Aorta (tissue), 5 donors: ENCODE measurements at places on chromosomes 3 and 15. TPM values are rescaled to one million over a fixed set of nuclear protein-coding genes. Genes with fewer than 3 reads are reported as not detected.

DNA sequence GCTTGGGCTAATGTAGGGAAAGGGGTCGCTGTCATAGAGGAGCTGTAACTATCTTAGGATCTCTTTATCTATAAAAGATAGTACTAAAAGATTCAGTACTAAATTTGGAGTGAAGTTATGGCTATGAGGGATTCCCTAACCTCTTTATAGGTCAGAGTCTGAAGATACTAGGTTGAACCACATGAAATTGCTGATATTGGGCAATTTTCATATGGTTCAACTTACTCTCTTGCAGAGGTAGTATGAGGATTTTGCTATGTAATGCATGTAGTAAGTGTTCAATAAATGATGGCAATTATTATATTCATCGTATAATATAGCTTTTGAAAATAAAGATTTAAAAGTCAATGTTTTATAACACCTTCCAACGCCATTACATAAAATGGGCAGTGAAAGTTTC is 1.9 kb upstream of the TFDP2 start:
- no peak for DNase-seq

- no peak for DNase-seq
Measured at GRCh38 chr3:107271787-107272387, 105.4 kb upstream of the CCDC54 start.

- peak; percentile 76 for DNase-seq
Measured at GRCh38 chr3:158768361-158768787, 33.5 kb upstream of the MFSD1 start.

DNA sequence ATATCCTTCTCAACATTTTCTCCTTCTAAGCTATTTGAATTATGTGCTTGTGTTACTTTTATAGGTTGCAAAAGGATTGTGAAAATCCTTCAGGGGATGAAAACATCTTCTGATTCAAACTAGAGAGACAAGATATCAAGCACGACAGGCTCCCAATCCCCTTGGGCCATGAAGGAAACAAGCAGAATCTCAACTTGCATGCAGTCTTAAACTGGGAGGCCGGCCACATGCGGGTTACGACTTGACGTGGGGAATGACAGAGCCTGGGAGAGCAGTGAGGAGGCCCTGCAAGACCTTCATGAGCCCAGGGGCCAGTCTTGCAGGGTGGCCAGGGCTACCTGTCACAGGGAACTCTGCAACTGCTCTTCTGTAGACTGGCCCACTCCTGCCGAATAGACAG is 94.4 kb downstream of the SCN11A start:
- no peak for DNase-seq

GRCh38 chr15:70863450-70864218 is 9.7 kb upstream of the LARP6 start:
- DNase-seq = no peak

RPL15 gene
- 1,314 TPM for total RNA-seq

DNA sequence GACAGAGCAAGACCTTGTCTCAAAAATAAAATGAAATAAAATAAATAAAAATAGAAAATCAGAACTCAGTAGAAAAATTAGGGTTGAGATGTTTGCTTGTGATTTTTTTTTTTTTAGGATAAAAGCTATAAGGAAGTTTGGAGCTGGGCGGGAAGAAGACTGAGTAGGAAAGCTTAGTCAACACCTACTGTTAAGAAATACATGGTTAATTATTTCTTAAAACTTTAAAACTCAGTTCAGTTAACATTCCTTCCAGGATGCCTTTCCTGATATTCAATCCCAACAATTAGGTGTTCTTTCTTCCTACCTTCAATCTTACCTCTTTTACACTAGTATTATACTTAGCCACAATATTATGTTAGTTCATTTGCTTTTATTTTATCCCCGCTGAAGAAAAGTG is 246.2 kb downstream of the LSAMP start:
- no peak for DNase-seq

- DNase-seq = no peak
Measured at GRCh38 chr15:27134481-27134880, 163.5 kb downstream of the GABRG3 start.

DNA sequence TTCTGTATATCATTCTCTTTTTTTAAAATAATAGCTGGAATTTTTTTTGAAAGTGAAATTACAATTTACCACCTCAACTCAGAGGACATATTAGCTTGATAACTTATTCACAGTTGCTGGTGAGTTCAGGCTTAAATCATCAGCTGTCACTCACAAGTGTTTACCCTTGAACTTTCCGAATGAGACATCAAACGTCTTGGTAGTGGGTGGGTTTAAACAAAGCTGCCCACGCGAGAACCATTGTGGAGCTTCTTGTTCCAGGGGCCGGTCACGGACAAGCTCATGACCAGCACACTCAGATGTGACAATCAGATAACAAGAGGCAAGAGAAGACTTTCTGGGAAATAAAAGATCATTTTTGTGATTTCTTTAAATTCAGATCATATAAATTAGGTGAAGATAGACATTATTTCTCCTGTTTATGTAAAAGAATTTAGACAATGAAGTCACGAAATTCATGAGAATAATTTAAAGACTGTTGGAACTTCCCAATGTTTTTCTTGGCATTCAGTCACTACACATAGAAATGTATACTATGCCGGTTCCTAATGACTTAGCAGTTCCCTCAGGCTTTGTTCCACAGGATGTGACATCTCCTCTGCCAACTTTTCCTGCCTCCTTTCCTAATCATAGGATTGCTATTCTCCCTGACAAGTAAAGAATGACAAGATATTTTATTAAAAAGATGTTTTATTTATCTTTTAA is 29.3 kb downstream of the BTD start:
- no peak for DNase-seq
